Hippocampal formation (tissue), 2 donors: ENCODE measurements at places on chromosomes 1 and 21.

- DNase-seq = no peak
These were observed 38.6 kb upstream of the WLS start for GRCh38 chr1:68270951-68271350.

GRCh38 chr1:37133276-37134145 is 99.2 kb upstream of the GRIK3 start:
- no peak for DNase-seq

- no peak for DNase-seq
These were observed 94.1 kb downstream of the ACTL8 start for GRCh38 chr1:17849216-17849615.

- DNase-seq = no peak
These were observed 862 bp upstream of the SGIP1 start for GRCh38 chr1:66532798-66533783.
